ENCODE measurements at places on chromosomes 11 and 22.

DNA sequence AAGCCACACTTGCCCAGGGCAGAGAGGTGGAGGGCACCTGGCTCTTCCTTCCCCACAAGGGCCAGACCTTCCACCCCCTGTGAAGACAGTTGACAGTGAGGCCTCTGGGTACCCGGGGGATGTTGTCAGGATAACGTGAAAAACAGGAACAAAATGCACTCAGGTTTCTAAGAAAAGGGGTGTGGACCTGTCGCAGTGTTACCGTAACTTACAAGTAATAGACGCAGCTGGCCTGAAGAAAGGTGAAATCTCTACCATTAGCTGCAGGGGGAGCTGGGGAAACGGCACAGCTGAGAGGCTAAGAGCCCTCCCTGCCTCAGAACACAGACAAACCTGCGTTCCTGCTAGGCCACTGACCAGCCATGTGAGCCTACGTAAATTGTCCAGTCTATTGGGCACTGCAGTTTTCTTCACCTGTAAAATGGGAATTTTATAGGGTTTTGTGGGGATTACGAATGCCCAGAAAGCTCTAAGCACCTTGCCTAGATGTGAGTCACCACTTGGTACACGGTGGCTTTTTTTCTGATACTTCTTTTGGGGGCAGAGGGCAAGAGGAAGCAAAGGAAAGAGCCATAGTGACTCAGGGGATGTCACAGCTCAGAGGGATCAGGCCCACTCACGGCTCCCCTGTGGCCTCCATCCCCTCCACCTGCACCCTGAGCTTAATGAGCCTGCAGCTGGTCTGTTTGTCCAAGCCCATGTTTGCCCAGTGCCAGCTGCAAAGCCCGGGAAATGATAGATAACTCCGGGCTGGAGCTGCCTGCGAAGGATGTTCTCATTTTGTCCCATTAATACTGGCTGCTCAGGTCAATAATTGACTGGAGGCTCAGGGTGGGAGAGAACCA, 18.4 kb upstream of the CABP7 start:
- DNase-seq: peak; percentile 16

- no peak for DNase-seq
Measured at GRCh38 chr22:19291218-19291579, 320 bp downstream of the CLTCL1 start.

- no peak for DNase-seq
Measured at GRCh38 chr22:37639771-37640590, 512 bp downstream of the SH3BP1 start.

- DNase-seq: no peak
Measured at GRCh38 chr22:33866511-33866910, 53.8 kb downstream of the LARGE1 start.

Measured in activated CD4-positive, alpha-beta T cell treated with anti-CD3 and anti-CD28 coated beads, Interleukin-2, amount 50 U/mL, for 4 hours (primary cell).